ENCODE measurements at places on chromosomes 3 and 15. TPM values are rescaled to one million over a fixed set of nuclear protein-coding genes. Genes with fewer than 3 reads are reported as not detected.

The SST gene
- 6.0 TPM for polyA plus RNA-seq

The FAM107A gene
- polyA plus RNA-seq: 6.2 TPM

The ACTRT3 gene
- polyA plus RNA-seq: 5.1 TPM

The CHSY1 gene
- polyA plus RNA-seq: 53.4 TPM

The PROS1 gene
- 38.0 TPM for polyA plus RNA-seq

The SLC2A2 gene
- polyA plus RNA-seq: 13.8 TPM

The PIERCE2 gene
- 8.0 TPM for polyA plus RNA-seq

The INSYN1 gene
- polyA plus RNA-seq: 29.0 TPM

The XYLB gene
- 9.3 TPM for polyA plus RNA-seq

The MYL3 gene
- 22.3 TPM for polyA plus RNA-seq

The CRELD1 gene
- polyA plus RNA-seq: 62.1 TPM

The TRPC1 gene
- 13.0 TPM for polyA plus RNA-seq

The FETUB gene
- polyA plus RNA-seq: 0.27 TPM

The TJP1 gene
- polyA plus RNA-seq: 161 TPM
